Dermis microvascular lymphatic vessel endothelial cell (primary cell): ENCODE measurements at places on chromosomes 1 and 21. TPM values are rescaled to one million over a fixed set of nuclear protein-coding genes. Genes with fewer than 3 reads are reported as not detected.

The CDC20 gene
- 18.6 and 53.7 TPM in 2 replicates for total RNA-seq

The OR2T29 gene
- not detected in 2 replicates for total RNA-seq

The GADD45A gene
- 22.5 and 26.6 TPM in 2 replicates for total RNA-seq

The ERICH3 gene
- not detected in 2 replicates for total RNA-seq

The FAM110D gene
- total RNA-seq, result 4.1 and 7.1 TPM in 2 replicates

The ITLN1 gene
- total RNA-seq, result not detected in 2 replicates

The HJV gene
- not detected in 2 replicates for total RNA-seq

The LRRC71 gene
- total RNA-seq, result 0.13 TPM in 2 replicates

The OSCP1 gene
- 3.6 and 4.9 TPM in 2 replicates for total RNA-seq

The CELA3B gene
- 0.13 TPM in 1 of 2 replicates, not detected in the other for total RNA-seq

The SNX7 gene
- 24.5 and 28.6 TPM in 2 replicates for total RNA-seq

The TFAP2E gene
- total RNA-seq, result 0.13 TPM in 2 replicates

The EFNA3 gene
- total RNA-seq, result 1.3 and 1.6 TPM in 2 replicates

The APH1A gene
- 139 and 159 TPM in 2 replicates for total RNA-seq

The TNFRSF1B gene
- 12.4 and 14.8 TPM in 2 replicates for total RNA-seq

The PALMD gene
- total RNA-seq, result 10.9 and 22.0 TPM in 2 replicates

The PRAMEF18 gene
- not detected in 2 replicates for total RNA-seq

The KRTAP10-5 gene
- not detected in 2 replicates for total RNA-seq
